ENCODE measurements at places on chromosomes 3 and 15.

DNA sequence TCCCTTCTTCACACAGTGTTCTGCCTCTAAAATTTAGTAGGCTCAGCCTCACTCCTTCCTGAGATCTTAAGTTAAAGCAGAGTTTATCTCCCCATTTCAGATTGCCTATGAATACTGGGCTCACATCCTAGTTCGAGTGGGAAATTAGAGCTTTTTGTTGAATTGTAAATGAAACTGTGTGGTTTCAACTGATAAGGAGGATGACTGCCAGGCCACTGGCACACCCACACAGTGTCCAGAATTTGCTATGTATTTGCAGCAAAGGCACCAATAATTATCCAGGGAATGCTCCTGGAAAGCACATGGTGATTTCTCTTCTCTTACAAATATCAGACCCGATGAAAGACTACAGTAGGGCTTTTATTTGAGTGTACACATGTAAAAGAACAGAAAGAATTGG, 308.1 kb upstream of the COL8A1 start:
- no peak for DNase-seq

DNA sequence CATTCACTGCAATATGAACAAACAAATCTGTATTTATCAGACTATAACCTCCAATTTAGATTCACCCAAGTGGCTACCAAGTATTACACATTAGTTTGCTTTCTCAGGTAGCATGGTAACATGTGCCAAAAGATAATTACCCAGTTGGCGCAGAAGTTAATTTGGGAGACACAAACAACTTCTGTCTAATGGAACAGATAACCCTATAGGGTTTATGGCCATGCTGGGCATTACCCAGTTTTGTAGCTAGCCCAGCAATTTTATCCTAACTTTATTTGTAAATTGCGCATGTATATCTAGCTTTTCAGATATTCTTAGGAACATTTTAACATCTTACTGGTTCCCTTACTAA, 780 bp downstream of the RPL22L1 start:
- DNase-seq = no peak

DNA sequence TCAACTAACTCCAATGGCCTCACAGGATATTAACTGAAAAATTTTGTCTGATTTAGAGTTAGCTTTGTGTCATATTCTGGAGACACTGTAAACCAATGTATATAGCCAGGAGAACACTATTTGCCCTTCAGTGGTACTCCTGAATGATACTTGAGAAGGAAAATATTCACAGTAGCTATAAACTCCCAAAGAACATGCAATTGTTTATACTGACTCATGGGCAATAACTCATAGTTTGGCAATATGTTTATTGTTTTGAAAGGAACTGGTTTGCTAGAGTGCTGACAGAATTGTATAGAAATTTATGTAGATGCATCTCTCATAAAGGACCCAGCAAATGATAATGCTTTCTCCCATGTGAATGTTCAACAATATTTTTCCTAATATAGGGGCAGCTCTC, 537.6 kb downstream of the PLOD2 start:
- no peak for DNase-seq

- DNase-seq = no peak
These were observed 93.7 kb upstream of the GK5 start for GRCh38 chr3:142319094-142319493.

DNA sequence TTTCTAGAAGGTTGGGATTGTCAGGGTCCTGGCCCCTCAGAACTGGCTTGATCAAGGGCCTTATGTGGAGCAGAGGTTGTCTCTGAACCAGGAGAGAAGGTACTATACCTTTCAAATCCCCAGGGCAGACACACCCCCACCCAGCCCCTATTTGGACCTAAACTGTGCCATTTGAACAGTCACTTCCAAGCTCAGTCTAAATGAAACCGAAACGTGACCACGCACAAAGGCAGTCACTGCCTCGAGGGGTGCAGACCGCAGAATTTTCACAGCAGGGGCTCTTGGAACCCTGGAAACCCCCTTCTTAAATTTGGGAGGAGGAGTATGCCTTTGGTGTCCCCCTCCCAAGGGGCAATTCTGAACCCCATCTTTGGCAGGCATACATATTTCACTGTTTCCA, 53.7 kb downstream of the GRIP2 start:
- DNase-seq = no peak
